ENCODE measurements at places on chromosomes 4 and X.

DNA sequence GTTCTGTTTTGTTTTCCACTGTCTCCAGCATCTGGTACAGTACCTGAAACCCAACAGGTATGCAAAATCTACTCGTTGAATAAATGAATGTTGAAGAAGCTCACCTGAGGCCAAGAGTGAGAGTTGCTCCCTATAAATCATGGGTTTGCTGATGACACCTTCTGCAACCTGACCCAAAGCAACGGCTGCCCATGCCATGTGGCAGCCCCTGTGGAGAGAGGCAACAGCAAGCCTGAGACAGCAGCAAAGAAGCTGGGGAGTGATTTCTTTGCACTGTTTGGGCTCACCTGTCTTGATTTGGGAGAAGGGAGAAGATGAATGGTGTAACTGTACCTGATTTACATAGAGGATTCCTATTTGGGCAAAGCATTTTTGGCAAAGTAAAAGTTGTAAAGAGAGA lies 119.8 kb upstream of the GPC4 start:
- DNase-seq: no peak
- H3K4me3 ChIP-seq: no peak overlapping the region
- H3K27me3 ChIP-seq: no peaks in the 10 kb centered on the region
- H3K27ac ChIP-seq: no peak overlapping the region
- no peaks in the 10 kb centered on the region for H3K36me3 ChIP-seq

GRCh38 chr4:16767251-16767650 lies 131.2 kb downstream of the LDB2 start:
- no peaks in the 10 kb centered on the region for H3K4me1 ChIP-seq
- H3K4me3 ChIP-seq: no peak overlapping the region
- no peak overlapping the region for H3K27ac ChIP-seq
- H3K27me3 ChIP-seq: peaks cover 1% of the 10 kb centered on the region
- DNase-seq: no peak
- no peaks in the 10 kb centered on the region for H3K36me3 ChIP-seq

GRCh38 chrX:153708415-153708814 lies 15.8 kb downstream of the BCAP31 start:
- H3K36me3 ChIP-seq: peaks cover 3% of the 10 kb centered on the region
- H3K4me1 ChIP-seq: peaks cover 7% of the 10 kb centered on the region
- H3K4me3 ChIP-seq: no peak overlapping the region
- peak overlapping the region; percentile 23 for H3K27ac ChIP-seq

DNA sequence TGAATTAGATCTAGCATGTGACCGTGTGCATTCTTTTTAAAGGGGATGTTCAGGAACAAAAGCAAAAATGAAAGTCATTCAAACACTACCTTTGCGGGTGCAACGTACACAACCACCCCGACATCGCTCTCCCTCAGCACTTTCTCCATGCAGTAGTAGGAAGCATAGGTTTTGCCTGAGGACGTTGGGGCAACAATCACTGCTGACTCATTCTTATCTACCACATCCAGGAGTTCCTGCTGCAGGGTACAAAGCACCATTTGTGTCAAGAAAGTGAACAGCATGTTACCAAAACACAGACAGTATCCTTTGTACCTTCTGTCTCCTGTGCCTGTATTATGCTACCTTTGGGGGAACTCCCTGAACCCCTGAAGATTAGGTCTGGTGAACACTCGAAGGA lies 58.6 kb downstream of the DDX60L start:
- no peak overlapping the region for H3K4me3 ChIP-seq
- H3K27ac ChIP-seq: no peak overlapping the region
- DNase-seq: peak; percentile 23
- H3K4me1 ChIP-seq: peaks cover 12% of the 10 kb centered on the region
- no peaks in the 10 kb centered on the region for H3K27me3 ChIP-seq
- H3K36me3 ChIP-seq: peaks cover 31% of the 10 kb centered on the region

DNA sequence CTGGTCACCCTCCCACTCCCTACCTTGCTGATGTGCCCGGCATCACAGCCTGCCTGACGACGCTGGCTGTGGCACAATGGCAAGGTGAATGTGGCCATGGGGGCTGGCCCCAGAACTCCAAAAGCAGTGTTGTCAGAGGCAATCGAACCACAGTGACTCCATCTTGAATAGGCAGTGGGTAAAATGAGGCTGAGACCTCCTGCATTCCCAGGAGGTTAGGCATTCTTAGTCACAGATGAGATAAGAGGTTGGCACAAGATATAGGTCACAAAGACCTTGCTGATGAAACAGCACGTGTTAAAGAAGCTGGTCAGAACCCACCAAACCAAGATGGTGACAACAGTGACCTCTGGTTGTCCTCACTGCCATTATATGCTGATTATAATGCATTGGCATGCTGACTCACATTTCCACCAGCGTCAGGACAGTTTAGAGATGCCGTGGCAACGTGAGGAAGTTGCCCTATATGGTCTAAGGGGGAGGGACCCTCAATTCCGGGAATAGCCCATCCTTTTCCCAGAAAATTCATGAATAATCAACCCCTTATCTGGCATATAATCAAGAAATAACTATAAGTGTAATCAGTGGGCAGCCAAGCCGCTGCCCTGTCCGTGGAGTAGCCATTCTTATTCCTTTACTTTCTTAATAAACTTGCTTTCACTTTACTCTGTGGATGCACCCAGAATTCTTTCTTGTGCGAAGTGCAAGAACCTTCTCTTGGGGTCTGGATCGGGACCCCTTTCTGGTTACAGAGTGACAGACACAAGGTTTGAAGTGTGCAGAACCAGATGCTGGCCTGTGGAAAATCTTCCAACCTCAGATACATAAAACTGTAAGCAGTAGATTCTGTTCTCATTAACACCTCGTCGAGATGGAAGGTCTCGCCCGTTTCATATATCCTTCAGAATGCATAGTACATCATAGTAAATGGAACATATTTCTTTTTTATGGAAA lies 26.8 kb upstream of the CLDN24 start:
- DNase-seq: peak; percentile 75
- peaks cover 35% of the 10 kb centered on the region for H3K27me3 ChIP-seq
- no peaks in the 10 kb centered on the region for H3K36me3 ChIP-seq
- H3K4me1 ChIP-seq: peaks cover 16% of the 10 kb centered on the region

Measured in activated CD4-positive, alpha-beta memory T cell treated with anti-CD3 and anti-CD28 coated beads for 36 hours (primary cell).